Left ventricle myocardium inferior (tissue), 1 donor: ENCODE measurements at places on chromosomes 16 and 17. TPM values are rescaled to one million over a fixed set of nuclear protein-coding genes. Genes with fewer than 3 reads are reported as not detected.
A peak's percentile ranks its signal among the peaks of the same experiment; 100 is the strongest.

DNA sequence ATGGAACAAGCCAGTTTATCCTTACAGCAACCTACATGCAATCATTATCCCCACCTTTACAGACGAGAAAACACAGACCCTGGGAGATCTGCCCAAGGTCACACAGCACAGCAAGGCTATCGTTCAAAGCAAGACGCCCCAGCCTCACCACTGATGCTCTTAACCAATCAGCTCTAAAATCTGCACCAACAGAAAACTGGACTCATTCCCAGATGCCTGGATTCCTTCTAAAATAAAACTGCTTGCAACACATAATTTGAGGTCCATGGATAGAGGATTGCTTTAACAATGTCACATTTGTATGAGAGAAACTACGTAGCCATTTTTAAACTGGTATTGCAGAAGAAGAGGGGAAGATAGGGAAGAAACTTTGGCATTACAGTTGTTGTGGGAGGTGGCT, 6.8 kb downstream of the COTL1 start:
- no peak for DNase-seq
- no peaks in the 10 kb centered on the region for H3K36me3 ChIP-seq
- no peak overlapping the region for H3K27ac ChIP-seq

GRCh38 chr17:29559640-29560039, 7.2 kb downstream of the ABHD15 start:
- no peak for DNase-seq
- peaks cover 21% of the 10 kb centered on the region for H3K4me1 ChIP-seq
- H3K36me3 ChIP-seq = peaks cover 12% of the 10 kb centered on the region
- no peaks in the 10 kb centered on the region for H3K27me3 ChIP-seq

GRCh38 chr17:21475571-21475970, 99.4 kb downstream of the KCNJ12 start:
- DNase-seq = no peak
- no peak overlapping the region for H3K4me3 ChIP-seq
- H3K27ac ChIP-seq = no peak overlapping the region
- peaks cover 54% of the 10 kb centered on the region for H3K27me3 ChIP-seq
- H3K4me1 ChIP-seq = no peaks in the 10 kb centered on the region
- no peaks in the 10 kb centered on the region for H3K36me3 ChIP-seq

- no peak overlapping the region for H3K27ac ChIP-seq
- H3K4me3 ChIP-seq = no peak overlapping the region
- no peaks in the 10 kb centered on the region for H3K27me3 ChIP-seq
- H3K36me3 ChIP-seq = peaks cover 12% of the 10 kb centered on the region
Observed at GRCh38 chr17:63381101-63381729, 64.9 kb downstream of the CYB561 start.

- H3K4me1 ChIP-seq = peaks cover 37% of the 10 kb centered on the region
- DNase-seq = no peak
- H3K4me3 ChIP-seq = peak overlapping the region; percentile 92
Observed at GRCh38 chr17:39979893-39980350, 685 bp upstream of the PSMD3 start.

- DNase-seq = no peak
- no peaks in the 10 kb centered on the region for H3K36me3 ChIP-seq
- H3K4me1 ChIP-seq = peaks cover 9% of the 10 kb centered on the region
- no peaks in the 10 kb centered on the region for H3K27me3 ChIP-seq
Observed at GRCh38 chr17:69909389-69909788, 165.6 kb upstream of the KCNJ16 start.

GRCh38 chr17:48127371-48128051, 19.9 kb downstream of the SNX11 start:
- no peak overlapping the region for H3K27ac ChIP-seq
- H3K4me1 ChIP-seq = no peaks in the 10 kb centered on the region
- no peak overlapping the region for H3K4me3 ChIP-seq
- peaks cover 11% of the 10 kb centered on the region for H3K27me3 ChIP-seq
- peaks cover 16% of the 10 kb centered on the region for H3K36me3 ChIP-seq
- no peak for DNase-seq

The EVPLL gene
- total RNA-seq = not detected

The BANP gene
- total RNA-seq = 12.6 TPM

The ITGB3 gene
- total RNA-seq = 3.3 TPM
